Stimulated activated CD4-positive, alpha-beta T cell treated with anti-CD3 and anti-CD28 coated beads, Interleukin-2, amount 100 ng/mL, for 4 hours (primary cell): ENCODE measurements at places on chromosomes 7 and 10.
A peak's percentile ranks its signal among the peaks of the same experiment; 100 is the strongest.

- no peak for DNase-seq
Measured at GRCh38 chr10:70927189-70927943, 39.0 kb upstream of the PCBD1 start.

- DNase-seq, result no peak
Measured at GRCh38 chr7:75039166-75039565, 34.4 kb downstream of the RCC1L start.

- DNase-seq, result no peak
Measured at GRCh38 chr7:48637382-48637781, 287.0 kb upstream of the CDC14C start.

DNA sequence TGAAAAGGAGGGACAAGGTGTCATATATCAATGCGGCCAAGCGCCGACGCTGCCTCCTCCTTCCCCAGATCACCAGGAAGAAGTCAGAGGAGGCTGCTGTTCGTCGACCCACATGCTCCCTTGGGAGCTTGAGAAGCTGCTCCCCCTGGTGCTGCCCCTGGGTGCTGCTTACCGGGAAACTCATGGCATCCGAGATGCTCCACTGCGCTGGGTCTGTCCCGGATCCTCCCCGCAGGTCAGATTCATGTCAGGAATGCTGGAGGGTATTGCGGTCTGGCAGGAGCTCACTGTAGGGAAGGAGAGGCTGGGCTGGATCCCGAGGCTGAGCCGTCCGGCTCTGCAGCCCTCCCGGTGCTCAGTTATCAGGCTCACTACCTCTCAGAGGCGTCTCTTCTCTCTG lies 123.7 kb upstream of the FAM20C start:
- DNase-seq, result no peak

GRCh38 chr7:108613147-108613948 lies 43.7 kb downstream of the DNAJB9 start:
- DNase-seq, result no peak

DNA sequence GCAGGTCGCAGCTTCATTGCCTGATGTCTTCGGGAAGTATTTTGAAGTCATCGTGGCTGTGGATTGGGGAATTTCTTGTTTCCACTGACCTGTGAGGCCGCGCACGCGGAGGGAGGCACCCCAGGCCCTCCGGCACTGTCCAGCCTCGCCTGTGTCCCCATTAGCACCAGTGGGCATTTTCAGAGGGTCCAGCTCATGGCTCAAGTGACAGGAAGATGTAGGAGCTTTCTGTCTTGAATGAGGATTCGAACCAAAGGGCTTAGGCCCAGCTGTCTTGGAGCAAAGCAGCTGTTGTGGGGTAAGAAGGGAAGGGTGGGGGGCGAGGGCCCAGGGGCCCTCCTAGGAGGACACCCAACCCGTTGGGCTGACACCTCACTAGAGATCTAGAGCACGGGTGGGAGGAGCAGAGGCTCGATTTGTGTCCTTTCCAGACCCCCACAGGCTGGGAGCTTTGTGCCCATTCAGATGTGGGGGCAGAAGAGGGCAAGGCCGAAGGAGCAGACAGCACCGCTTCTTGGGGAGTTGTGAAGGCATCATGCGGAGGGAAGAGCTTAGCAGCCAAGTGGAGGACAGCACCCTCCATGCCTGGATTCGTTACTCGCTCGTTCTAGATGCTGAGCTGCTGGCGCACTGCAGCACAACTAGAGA lies 914 bp downstream of the ZNF37A start:
- no peak for DNase-seq

DNA sequence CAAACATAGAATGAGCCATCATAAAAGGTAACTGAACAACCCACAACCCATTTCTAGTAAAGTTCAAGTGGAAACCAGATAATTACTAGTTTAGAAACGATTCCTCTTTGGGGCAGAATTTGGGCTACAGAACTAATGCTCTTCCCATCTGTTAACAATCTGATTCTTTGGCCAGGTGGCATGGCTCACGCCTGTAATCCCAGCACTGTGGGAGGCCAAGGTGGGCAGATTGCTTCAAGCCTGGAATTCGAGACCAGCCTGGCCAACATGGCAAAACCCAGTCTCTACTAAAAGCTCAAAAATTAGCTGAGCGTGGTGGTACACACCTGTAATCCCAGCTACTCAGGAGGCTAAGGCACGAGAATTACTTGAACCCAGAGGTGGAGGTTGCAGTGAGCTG lies 18.5 kb downstream of the CYP51A1 start:
- no peak for DNase-seq

DNA sequence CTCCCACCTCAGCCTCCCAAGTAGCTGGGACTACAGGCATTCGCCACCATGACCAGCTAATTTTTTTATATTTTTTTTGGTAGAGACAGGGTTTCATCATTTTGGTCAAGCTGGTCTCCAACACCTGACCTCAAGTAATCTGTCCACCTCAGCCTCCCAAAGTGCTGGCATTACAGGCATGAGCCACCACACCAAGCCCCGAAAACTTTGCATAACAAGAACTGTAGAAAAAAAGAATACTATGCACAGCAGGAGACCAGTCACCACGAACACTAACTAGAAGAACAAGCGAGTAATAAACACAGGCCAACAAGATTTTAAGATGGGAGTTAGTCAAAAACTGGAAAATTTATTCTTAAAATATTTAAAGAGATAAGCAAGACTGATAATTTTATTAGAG lies 447.0 kb downstream of the ETV1 start:
- no peak for DNase-seq

DNA sequence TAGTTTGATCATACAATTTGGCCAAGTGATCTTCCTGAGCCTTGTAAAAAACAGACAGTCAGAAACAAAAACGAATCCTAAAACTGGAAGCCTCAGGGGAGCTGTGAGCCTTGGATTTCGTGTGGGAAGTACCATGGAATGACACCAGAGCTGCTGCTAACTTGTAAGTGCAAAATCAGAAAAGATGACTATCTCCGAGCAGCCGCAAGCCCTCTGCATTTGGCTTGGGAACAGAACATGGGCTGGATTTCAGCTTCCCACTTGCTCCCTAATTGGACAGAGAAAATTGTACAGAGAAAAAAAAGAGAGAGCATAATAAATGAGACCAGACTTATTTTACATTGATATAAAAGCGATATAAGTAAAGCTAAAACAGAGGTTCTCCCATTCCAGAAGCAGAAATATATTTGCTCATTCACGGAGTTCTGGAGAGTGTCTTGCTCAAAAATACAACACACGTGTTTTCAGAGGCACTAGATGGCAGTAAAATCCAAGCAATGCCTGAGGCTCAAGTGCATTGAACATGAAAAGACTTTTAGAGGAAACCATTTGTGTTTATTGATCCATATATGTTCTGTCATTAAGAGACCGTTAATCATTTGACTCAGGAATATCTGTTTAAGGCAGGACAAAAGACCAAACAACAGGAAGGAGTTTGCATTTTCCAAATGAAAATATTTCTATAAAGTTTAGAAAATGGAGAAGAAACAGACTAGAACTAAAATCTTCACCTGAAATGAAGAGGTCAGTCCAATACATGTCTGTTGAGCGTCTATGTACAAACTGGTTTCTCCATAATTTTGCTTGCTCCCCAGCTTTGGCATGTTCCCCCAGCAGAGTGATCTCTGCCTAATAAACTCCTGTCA lies 78.3 kb upstream of the SLC26A5 start:
- DNase-seq, result no peak

- no peak for DNase-seq
Measured at GRCh38 chr7:122858320-122858719, 27.9 kb downstream of the CADPS2 start.

- no peak for DNase-seq
Measured at GRCh38 chr7:106858618-106859532, 6.2 kb upstream of the PIK3CG start.

DNA sequence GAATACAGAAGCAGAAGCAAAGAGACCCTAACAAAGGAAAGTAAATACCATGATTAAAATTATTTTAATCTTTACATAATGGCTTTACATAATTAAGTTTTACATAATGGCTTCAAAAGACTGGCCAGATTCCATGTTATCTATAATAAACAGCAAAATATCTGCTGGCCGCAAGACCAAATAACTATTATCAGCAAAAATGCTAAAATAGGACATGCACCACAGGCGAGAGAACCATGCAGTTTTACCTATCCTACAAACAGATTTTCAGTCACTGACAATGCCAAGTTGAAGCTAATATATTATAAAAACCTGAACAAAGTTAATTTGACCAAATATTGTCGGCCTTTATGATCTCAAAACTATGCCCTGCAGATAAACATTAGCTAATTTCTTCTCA lies 34.2 kb upstream of the ANLN start:
- DNase-seq, result no peak

DNA sequence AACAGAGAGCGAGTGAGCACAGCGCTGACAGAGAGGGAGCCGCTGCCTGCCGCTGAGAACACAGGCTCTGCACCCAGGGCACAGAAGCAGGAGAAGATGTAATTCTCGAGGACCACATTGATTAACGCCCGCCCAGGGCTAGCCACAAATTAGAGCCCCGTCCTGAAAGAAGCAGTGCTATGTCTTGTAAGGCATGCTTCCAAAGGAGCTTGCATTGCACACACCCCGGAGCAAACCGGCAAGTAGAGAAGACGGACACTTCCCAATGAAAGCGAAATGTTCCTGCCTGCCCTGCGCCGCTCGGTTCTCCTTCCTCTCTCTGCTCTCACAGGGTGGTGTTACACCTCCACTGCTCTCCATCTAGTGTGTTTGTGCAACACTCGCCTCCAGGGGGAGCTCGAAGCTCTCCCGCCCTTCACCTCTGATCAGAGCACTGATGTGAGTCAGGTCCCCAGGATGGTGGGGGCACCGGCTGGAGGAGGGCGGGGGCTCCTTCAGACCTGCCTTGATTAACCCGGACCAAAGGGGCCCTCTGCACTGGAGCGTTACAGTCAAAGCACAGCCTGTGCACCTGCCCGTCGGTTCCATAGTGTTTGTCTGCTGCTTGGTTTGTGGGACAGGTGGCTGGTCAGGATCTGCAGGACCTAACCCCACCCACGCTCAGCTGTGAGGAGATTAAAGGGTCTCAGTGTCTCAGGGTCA lies 316.5 kb downstream of the ADARB2 start:
- DNase-seq, result peak; percentile 46

DNA sequence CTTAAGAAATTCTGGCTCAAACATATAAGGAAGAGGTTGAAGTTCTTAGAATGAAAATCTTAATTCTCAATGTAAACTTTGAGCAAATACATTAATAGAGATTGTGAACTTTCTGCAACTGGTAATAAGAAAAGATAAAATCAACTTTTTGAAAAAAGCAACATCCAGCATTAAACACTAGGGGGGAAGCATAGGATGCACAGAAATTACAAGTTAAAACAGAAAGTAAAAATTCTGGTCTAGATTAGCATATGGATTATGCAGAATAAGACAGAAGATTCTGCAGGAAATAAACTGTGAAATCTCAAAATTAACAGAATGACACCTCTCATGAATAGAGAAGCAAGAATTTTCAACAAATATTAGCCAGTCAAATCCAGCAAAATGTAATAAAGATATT lies 38.0 kb upstream of the CAV2 start:
- DNase-seq, result no peak

GRCh38 chr10:25867321-25867720 lies 66.7 kb upstream of the MYO3A start:
- no peak for DNase-seq
